T-helper 9 cell (primary cell): ENCODE measurements at places on chromosomes 1 and 21.

DNA sequence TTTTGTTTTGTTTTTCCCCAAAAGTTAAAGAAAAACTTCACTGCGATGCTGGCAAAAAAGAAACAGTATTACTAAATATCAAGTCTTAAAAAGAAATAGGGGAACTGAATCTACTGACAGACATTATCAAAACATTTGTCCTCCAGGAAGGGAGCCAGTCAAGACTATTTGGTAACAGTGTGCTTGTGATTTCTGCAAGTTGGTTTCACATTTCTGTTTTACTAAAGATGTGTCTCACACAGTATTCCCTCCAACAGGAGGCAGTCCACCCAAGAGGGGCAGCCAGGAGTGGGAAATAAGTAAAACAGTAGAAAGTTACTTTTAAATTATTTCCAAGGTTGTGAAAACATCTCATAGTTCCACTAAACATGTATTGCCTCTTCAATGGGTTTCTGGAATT is 74.4 kb upstream of the SDC3 start:
- no peak for DNase-seq

DNA sequence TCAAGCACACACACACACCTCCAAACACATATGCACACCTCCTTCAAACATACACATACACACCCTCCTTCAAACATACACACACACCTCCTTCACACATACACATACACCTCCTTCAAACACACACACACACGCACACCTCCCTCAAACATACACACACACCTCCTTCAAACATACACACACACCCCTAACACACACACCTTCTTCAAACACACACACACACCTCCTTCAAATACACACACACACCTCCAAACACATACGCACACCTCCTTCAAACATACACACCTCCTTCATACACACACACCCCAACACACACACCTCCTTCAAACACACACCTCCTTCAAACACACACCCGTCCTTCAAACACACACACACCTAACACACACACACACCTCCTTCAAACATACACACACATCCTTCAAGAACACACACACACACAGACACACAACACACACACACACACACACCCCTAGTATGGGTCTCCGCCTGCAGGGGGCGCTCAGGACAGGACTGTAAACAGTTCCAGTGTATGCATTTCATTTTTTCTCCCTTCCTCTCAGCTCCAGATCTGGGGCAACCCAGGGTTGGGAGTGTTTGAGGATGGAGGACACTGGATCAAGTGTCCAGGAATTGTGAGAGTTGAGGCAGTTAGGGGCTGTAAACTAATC is 12.1 kb downstream of the LGR6 start:
- DNase-seq = no peak

- DNase-seq = no peak
Observed at GRCh38 chr21:26842974-26843932, 2.0 kb downstream of the ADAMTS1 start.

DNA sequence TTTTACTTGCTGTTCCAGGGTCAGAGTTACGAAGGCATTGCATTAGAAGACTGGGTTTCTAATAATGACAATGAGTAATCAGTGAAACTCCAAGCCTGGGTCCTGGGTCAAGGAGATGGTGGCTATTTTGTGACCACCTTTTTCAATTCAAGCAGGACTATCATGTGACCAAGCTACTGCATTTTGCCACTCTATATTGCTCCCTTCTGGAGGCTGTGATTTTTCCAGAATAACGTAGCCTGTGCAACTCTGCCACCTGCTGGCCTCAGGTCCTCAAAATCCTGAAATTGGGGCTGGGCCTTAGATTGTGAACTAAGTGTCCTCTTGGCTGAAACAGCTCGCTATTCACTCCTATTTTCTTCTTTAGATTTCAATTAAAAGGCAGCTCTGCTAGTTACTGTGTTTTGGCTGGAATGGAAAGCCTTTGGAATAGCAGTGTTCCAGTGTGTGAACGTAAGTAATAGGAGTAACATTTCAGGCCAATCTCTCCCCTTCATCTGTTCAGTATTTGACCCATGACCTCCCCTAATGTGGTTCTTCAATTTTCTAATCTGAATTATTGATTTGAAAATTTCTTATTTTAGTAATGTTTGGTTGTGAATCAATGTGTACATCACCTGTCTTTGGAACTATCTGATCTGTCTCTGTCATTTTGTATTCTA is 52.9 kb upstream of the CD46 start:
- DNase-seq = no peak
